Head of caudate nucleus (tissue), 42 donors: ENCODE measurements at places on chromosomes 5 and 9.
A peak's percentile ranks its signal among the peaks of the same experiment; 100 is the strongest.

DNA sequence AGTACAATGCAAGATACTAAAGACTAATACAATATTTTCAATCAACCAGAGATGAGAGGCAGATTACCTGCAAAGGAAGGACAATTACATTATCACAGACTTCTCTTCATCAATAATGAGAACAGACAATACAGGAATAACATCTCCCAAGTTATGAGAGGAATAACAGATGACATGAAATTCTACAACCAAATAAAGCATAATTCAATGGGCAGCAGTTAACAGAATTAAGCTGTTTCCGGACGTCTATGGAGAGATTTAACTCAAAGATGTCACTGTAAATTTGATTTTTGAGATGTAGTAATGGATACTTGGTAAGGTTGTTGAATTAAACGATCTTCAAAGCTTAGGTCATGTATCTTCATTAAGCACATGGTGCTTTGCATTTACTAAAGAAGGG is 19.8 kb upstream of the PARP8 start:
- DNase-seq: no peak

DNA sequence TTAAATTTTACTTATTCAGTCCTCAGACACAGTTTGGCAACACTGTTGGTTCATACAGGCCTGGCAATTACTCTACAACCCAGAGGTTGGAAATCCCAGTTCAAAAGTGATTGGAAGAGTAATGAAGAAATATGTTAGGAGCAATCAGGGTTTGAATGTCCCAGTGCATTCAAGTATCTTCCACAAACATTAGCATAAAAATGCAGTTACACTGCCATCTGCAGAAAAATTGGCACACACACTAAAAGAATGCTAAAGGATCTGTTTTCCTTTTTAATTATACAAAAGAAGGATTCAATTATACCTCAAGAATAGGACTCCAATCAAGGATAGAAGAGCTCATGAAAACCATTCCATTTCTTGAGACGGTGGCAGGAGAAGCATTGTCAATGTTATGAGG is 130.2 kb downstream of the DNAH5 start:
- no peak for DNase-seq

GRCh38 chr5:1824903-1825841 is 24.0 kb downstream of the NDUFS6 start:
- DNase-seq: no peak

GRCh38 chr9:13491493-13492424 is 212.3 kb upstream of the MPDZ start:
- DNase-seq: no peak

GRCh38 chr9:126160067-126160853 is 166.4 kb upstream of the MVB12B start:
- no peak for DNase-seq

- DNase-seq: no peak
Observed at GRCh38 chr5:179866241-179867078, 7.8 kb upstream of the MRNIP start.

GRCh38 chr9:138072897-138073296 is 195.3 kb downstream of the CACNA1B start:
- no peak for DNase-seq

DNA sequence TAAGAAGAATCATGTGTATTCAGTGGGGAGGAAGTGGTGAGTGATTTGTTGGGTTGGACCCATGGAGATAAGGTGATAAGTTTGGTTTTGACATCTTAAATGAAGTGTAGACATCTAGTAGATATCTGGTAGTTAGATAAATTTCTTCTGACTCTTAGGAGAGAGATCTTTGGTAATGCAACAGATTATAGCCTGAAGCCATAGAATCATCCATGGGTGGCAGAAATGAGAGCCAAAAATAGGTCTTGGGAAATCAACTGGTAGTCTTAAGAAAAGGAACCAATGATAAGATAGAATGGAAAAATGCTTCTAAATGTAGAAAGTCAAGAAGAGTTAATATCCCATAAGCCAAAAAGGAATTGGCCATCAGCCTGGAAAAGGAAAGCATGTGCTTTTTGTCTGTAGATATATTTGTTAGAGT is 532.7 kb upstream of the GRAMD2B start:
- no peak for DNase-seq

DNA sequence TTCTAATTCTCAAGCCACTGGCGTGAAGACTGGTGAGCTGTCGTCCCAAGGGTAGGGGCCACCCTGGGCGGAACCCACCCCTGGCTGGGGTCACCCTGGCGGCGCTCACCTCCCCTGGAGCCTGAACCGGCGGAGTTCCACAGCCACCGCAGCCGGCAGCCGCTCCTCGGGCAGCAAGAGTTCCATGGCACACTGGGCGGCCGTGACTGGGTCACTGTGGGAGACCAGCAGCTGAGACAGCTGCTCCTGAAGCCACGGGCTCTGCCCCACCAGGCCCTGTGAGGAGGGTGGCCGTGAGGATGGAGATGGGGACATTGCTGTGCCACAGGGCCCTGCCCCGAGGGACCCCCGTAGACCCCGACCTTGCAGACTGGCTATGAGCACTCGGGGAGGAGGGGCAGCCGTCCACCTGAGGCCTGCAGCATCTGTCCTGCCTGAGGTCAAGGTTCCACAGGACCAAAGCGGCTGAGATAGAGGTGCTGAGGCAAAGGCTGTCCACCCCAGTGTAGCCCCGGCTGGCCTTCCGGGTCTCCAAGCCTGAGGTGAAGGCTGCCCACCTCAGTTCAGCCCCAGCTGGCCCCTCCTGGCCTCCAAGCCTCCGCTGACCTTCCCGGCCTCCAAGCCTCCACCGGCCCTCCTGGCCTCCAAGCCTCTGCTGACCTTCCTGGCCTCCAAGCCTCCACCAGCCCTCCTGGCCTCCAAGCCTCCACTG is 50.6 kb upstream of the NRARP start:
- DNase-seq: no peak

DNA sequence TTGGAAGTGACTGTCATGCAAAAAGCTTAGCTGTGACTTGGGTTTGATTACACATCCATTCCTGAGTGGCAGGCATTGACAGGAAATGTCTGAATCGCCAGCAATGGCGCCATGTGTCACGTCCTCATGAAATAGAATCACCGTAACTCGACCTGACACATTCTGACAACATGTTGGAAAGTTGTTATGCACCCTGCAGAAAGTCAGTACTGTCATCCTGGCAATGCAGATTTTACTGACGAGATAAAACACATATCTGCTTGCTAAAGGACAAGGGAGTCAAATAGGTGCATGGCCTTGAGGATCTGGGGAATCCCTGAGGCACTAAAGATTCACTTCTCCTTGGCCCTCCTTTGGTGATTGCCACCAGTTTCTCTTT is 344.2 kb downstream of the SPATA31D1 start:
- DNase-seq: no peak

GRCh38 chr9:83449166-83449565 is 89.0 kb downstream of the FRMD3 start:
- DNase-seq: no peak

GRCh38 chr9:91045041-91045440 is 243.4 kb downstream of the SYK start:
- DNase-seq: no peak

DNA sequence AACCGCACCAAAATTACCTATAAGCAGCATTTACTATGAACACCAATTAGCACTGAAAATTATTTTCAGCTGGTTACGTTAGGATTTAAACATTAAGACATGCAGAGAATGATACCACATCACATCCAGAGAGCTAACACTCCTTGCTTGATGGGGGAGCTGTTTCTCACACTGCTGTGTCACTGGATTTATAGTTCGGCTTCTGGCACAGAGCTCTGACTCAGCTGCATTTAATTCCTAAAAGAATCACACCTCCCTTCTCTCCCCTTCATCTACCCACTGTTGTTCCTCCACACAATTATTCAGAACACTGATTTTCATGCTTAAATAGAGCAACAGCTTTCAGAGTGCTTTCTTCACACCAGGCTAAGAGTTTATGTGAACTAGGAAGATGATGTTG is 82.6 kb upstream of the SV2C start:
- DNase-seq: peak; percentile 31

DNA sequence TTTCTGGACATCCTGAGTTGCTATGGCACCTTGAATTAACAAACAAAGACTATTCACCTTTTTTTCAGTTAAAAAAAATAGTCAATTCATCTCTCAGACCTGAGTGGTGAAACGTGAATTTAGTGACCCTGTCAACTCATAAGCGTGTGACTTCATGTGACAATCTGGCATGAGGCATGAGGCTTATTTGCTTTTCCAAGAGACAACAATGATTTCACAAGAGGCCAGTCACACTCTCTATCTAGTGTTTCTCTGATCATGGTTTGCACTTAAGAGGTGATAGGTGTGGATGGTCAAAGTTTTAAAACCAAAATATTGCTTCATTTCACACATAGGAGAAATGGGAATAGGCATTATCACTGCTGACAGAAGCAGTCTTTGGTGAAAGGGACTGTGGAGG is 559.6 kb upstream of the ACO1 start:
- no peak for DNase-seq

GRCh38 chr5:32355686-32356085 is 42.9 kb upstream of the MTMR12 start:
- no peak for DNase-seq

GRCh38 chr9:127277099-127277498 is 12.5 kb downstream of the GARNL3 start:
- no peak for DNase-seq

GRCh38 chr9:78133751-78134150 is 102.1 kb upstream of the CEP78 start:
- DNase-seq: no peak

DNA sequence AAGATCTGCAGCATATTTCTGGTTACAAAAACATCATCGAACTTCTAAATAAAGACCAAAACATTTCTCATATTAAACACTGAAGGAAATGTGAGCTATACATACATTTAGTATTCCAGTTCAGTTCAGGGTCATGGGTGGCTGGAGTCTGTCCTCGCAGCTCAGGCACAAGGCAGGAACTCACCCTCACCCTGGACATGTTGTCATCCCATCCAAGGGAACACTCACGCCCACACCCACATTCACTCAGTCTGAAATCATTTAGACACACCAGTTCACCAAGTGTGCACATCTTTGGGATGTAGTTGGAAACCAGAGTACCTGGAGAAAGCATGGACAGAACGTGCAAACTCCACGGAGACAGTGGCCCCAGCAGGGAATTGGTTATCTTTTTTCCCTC is 481.0 kb downstream of the RASEF start:
- DNase-seq: no peak

- no peak for DNase-seq
Observed at GRCh38 chr9:110116543-110116885, 91.4 kb downstream of the C9orf152 start.

DNA sequence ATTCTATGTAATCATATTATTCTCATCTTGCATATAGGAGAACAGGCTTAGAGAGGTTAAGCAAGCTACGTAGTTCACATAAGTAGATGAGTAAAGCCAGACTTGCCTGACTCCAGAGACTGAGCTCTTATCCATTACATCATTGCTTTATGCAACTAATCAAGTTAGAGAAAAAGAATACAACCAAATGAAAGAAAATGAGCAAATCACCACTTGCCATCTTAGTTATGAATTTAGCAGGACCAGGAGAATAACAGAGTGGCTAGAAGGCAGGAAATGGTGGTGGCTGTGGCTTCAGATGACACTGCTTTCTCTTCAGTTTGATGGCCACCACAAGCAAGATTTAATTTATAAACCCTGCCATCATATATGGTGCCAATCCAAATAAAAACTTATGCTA is 26.6 kb downstream of the POC5 start:
- no peak for DNase-seq

GRCh38 chr9:110141227-110141793 is 66.6 kb downstream of the C9orf152 start:
- DNase-seq: no peak

DNA sequence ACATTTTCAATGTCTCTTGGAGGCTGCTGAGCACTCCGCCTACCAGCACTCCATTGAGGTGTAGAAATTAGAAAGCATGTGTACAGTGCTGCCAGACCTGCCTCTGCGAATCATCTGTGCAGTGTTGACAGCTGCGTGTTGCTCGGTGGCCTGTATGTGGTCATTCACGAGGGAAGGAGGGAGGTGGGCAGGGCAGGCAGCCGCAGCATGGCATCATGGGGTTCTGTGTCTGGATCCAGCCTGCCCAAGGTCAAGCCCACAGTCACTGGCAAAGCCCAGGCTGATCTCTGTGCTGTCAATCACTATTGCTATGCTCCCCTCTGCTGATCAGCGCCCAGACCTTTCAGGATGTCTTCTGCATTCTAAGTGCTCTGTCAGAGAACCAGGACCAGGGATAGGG is 8.0 kb upstream of the PDZD2 start:
- no peak for DNase-seq

DNA sequence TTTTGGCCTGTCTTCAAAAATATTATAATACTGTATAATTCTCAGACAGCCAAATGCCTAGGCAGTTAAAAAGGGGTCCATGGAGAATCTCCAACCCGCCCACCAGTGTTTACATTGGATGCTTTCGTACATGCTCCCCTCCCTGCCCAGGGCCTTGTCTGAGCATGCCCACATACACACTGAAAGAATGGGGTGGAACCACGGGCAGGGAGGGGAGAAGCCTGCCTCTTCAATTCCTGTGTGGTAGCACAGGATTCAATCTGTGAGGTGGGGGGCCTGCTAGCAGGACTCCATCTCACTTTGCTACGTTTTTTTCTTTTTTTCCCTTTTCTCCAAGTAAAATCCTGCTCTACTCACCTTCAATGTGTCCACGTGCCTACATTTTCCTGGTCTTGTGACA is 314.7 kb upstream of the GRAMD2B start:
- no peak for DNase-seq

DNA sequence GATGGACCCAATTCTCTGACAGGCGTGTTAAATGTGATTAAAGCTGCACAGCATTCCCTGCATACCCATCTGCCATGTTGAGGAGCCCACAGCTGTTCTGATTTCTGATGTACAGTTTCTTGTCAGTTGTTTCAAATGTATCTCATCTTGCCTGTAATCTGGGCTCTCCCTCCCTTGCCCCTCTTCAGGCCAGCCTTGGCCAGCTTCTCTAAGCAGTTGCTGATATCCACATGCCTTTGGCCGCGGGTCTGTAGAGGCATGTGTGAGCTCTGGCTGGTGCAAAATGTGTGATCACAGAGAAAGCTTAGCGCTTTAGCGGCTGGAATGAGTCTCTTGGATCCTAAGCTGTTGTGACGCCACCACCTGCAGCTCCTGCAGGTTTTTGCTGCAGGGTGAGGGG is 332.0 kb downstream of the MLLT3 start:
- DNase-seq: no peak

DNA sequence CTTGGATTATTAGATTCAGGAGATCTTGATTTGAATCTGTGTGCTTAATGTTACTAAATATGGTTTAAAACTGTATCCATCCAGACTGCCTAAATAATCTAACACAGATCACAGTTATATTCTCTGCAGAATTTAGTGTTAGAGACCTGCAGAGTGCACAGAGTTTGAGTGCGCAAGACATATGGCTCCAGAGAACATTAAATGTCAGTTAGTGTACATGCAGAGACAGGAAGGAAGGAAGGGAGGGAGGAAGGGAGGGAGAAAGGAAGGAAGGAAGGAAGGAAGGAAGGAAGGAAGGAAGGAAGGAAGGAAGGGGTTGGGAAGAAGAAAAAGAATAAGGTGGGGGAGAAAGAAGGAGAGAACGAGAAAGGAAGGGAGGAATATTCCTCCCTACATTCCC is 210.0 kb upstream of the COX7C start:
- no peak for DNase-seq
